ENCODE measurements at places on chromosomes 1 and 21.
A peak's percentile ranks its signal among the peaks of the same experiment; 100 is the strongest.

DNA sequence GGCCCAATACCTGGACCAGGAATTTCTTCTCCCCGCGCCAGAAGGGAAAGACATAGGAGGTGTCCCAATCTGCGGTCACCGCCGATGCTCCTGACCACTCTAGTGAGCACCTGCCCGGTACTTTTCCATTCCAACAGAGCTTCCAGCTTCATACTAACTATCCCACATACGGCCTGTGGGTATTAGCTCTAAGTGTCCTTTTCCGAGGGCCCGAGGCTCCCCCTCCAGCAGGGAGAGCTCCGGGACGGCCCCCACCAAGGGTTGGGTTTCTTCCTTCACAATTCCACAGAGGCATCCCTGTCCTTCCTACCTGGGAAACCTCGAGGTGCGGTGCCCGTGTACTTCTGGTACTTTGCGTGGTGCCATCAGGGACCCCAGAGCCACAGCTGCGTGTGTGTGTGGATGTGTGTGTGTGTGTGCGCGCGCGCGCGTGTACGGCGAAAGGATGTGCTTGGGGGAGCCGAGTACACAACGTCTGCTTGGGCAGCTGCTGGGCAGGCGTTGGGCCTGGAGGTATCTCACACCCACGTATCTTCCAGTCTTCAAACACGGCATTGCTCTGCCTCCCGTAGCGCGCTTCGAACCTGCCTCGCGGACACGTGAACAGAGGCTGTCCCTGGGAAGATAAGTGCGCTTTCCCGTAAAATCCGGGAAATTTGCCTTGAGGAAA, 2.4 kb upstream of the SIM2 start:
- DNase-seq: no peak

- DNase-seq: no peak
These were observed 81.1 kb downstream of the NPHP4 start for GRCh38 chr1:5911157-5911556.

DNA sequence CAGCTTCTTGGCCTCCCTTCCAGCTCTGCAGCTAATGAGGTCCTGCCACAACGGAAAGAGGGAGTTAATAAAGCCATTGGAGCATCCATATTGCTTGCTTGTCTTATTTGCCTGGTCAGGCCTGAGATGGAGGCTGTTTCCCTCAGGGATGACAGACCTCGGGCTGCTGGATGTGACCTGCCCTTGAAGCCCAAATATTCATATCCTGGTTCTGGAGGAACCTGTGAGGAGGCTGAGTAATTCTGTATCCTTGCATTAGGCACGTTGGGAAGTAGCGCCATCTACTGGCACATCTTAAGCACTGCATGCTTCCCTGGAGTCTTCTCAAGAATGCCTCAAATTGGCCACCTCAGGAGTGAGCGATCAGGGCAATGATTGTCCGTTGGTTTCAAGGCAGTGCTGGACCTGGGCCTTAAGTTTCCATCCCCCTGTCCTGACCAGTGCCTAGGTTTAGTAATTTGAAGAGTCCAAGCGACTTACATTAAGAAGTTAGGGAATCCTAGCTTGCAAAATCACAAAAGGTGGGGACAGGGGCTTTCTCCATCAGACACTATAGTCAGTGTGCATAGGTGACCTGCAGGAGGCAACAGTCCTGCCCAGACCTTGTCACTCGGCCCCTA, 13.8 kb upstream of the NASP start:
- DNase-seq: peak; percentile 79

- no peak for DNase-seq
These were observed 1069.4 kb upstream of the ADGRL2 start for GRCh38 chr1:80731241-80731894.

DNA sequence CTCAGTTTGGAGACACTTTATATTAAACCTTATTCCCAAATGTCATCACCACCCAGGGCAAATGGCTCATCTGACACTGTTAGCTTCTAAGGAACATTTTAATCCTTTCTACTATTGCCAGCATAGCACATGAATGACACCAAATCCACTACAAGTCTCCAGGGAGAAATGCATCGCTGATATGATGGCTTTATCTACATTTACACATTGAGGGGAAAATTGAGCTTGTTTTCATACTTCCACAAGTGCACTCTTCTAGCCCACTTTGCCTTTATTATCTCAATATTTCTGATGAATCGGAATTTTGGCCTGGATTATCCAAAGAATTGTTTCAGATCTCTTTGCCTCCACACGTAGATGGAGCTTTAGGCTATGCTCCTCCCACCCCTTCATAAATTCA, 75.4 kb downstream of the RUNX1 start:
- no peak for DNase-seq

GRCh38 chr1:16717336-16718098, 22.8 kb upstream of the RNU1-4 start:
- DNase-seq: peak; percentile 41

- no peak for DNase-seq
These were observed 120.0 kb downstream of the S1PR1 start for GRCh38 chr1:101356604-101357443.
